Neural cell (in vitro differentiated cells): ENCODE measurements at places on chromosomes 11 and 22. TPM values are rescaled to one million over a fixed set of nuclear protein-coding genes. Genes with fewer than 3 reads are reported as not detected.

SOX10 gene
- not detected in 2 replicates for polyA plus RNA-seq

TTC9C gene
- polyA plus RNA-seq, result 48.6 and 55.2 TPM in 2 replicates

MS4A3 gene
- not detected in 2 replicates for polyA plus RNA-seq

OR51B2 gene
- polyA plus RNA-seq, result not detected in 2 replicates

PLEKHB1 gene
- polyA plus RNA-seq, result 0.25 and 0.40 TPM in 2 replicates

MS4A6A gene
- polyA plus RNA-seq, result not detected in 2 replicates

SLC29A2 gene
- 1.7 and 2.2 TPM in 2 replicates for polyA plus RNA-seq

IFTAP gene
- polyA plus RNA-seq, result 58.1 and 71.9 TPM in 2 replicates

LRRC74B gene
- not detected in 2 replicates for polyA plus RNA-seq

MRGPRX3 gene
- not detected in 2 replicates for polyA plus RNA-seq

VPREB1 gene
- polyA plus RNA-seq, result not detected in 2 replicates

BRSK2 gene
- 47.5 and 58.2 TPM in 2 replicates for polyA plus RNA-seq

JHY gene
- 0.37 and 1.0 TPM in 2 replicates for polyA plus RNA-seq

HEPN1 gene
- polyA plus RNA-seq, result not detected in 2 replicates

PRR33 gene
- polyA plus RNA-seq, result not detected in 2 replicates

TMEM41B gene
- 47.5 and 49.5 TPM in 2 replicates for polyA plus RNA-seq

DDI1 gene
- not detected in 2 replicates for polyA plus RNA-seq

ELMOD1 gene
- polyA plus RNA-seq, result 11.9 and 12.5 TPM in 2 replicates

PRDM11 gene
- 2.0 and 8.6 TPM in 2 replicates for polyA plus RNA-seq

FAM227A gene
- 14.0 and 16.9 TPM in 2 replicates for polyA plus RNA-seq

XKR3 gene
- not detected in 2 replicates for polyA plus RNA-seq

FKBP2 gene
- polyA plus RNA-seq, result 36.9 and 47.4 TPM in 2 replicates

APOL4 gene
- polyA plus RNA-seq, result not detected in 2 replicates

INS gene
- polyA plus RNA-seq, result not detected in 2 replicates

ANKK1 gene
- polyA plus RNA-seq, result not detected in 2 replicates

DCDC1 gene
- polyA plus RNA-seq, result 3.5 and 5.0 TPM in 2 replicates

CTSF gene
- 2.7 and 4.2 TPM in 2 replicates for polyA plus RNA-seq

FGF4 gene
- not detected in 2 replicates for polyA plus RNA-seq

RAG1 gene
- polyA plus RNA-seq, result 0.12 and 0.16 TPM in 2 replicates
